ENCODE measurements at places on chromosomes 11 and 22. TPM values are rescaled to one million over a fixed set of nuclear protein-coding genes. Genes with fewer than 3 reads are reported as not detected.

POU2AF1 gene
- total RNA-seq = not detected

GRCh38 chr11:9060700-9061111 lies 30.7 kb downstream of the SCUBE2 start:
- DNase-seq = no peak
- H3K4me1 ChIP-seq = no peaks in the 10 kb centered on the region
- no peaks in the 10 kb centered on the region for H3K36me3 ChIP-seq
- H3K27me3 ChIP-seq = no peaks in the 10 kb centered on the region

DNA sequence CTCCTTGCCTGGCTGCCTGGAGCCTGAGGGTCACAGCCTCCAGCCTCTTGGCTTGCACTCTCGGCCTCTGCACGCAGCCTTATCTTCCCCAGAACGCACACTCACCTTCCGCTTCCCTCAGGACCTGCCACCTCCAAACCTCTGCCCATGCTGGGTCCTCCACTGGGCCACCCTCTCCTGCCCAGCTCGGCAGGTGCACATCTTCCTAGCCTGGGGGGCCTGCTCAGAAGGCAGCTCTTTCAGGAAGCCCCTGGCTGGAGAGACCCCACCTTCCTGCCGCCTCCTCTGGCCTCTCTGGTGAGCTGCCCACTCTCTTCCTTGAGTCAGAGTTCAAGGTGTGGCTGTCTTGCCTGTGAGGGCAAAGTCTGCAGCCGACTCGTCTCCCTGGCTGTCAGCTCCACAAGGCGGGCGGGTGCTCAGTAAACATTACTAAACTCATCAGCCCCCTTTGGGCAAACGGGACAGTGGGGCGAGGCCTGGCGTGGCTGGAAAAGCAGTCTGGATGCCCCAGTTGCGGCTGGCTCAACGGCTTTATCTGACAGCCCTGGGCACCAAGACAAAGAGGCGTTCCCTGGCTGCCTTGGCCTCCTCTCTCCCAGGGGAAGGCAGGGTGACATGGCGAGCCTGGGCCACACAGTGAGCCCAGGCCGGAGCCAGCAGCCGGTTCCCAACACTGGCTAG lies 1.7 kb upstream of the LINC01488 start:
- H3K27ac ChIP-seq = no peak overlapping the region
- peak; percentile 83 for DNase-seq
- no peaks in the 10 kb centered on the region for H3K36me3 ChIP-seq
- H3K4me1 ChIP-seq = peaks cover 3% of the 10 kb centered on the region
- H3K27me3 ChIP-seq = no peaks in the 10 kb centered on the region

- peaks cover 48% of the 10 kb centered on the region for H3K36me3 ChIP-seq
- peaks cover 41% of the 10 kb centered on the region for H3K4me1 ChIP-seq
- DNase-seq = peak; percentile 94
These were observed 432 bp downstream of the TNKS1BP1 start for GRCh38 chr11:57324154-57324885.

DNA sequence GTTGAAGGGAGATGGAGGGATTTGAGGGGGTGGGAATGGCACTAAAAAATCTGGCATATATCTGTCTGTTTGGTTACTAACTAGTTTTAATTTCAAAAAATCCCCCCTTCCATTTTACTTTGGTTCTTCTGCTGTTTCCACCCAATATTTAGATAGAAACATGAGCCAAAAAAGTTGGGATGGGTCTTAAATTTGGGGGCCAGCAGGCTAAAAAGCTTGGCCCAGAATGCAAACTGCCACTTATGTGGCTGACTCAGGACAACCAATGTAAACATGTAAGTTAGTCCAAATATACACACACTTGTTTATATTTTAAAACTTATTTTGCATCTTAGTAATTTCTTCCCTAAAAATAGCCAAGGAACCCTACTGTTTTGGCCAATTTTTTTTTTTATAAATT lies 35.7 kb downstream of the LGR4 start:
- DNase-seq = no peak
- no peak overlapping the region for H3K27ac ChIP-seq
- no peaks in the 10 kb centered on the region for H3K36me3 ChIP-seq
- no peak overlapping the region for H3K4me3 ChIP-seq
- no peaks in the 10 kb centered on the region for H3K27me3 ChIP-seq
- H3K4me1 ChIP-seq = peaks cover 4% of the 10 kb centered on the region

- H3K27me3 ChIP-seq = no peaks in the 10 kb centered on the region
- DNase-seq = no peak
- H3K4me3 ChIP-seq = no peak overlapping the region
- H3K4me1 ChIP-seq = peaks cover 23% of the 10 kb centered on the region
- H3K27ac ChIP-seq = no peak overlapping the region
- no peaks in the 10 kb centered on the region for H3K36me3 ChIP-seq
These were observed 43.6 kb downstream of the ARHGAP32 start for GRCh38 chr11:129148487-129148886.

DNA sequence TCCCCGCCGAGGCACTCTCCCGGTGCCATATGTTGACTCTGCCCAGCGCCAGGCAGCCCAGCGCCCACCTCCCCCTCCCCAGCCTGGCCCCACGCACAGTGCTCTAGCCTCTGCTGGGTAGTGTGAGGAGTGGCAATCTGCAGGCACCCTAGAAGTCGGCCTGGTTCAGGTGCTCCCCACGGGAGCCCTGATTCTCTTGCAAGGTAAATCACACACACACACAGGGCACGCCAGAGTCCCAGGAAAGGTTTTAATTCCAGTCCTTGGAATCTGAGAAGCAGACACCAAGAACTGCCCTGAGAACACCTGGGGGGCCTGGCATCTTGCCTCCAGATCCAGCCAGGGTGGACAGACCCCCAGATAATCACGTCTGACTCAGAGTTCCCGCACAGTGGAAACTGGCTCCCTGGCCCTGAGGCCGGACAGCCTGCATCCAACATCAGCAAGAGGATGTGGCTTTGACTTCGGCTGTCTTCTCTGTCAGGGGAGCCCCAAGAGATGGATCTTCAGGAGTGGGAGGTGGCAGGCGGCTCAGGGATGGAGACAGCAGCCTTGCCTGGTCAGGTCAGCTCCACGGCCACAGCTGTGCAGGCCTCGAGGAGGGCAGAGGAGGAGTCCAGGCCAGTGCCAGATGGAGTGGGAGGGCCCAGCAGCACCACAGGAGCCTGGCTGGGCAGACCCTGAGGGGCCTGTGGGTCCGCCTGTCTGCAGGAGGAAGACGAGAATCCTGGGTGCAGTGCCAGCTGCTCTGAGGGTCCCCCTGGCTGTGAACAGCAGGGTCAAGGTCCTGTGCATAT lies 1.1 kb upstream of the RIN1 start:
- peak; percentile 89 for DNase-seq
- peaks cover 57% of the 10 kb centered on the region for H3K36me3 ChIP-seq
- peaks cover 28% of the 10 kb centered on the region for H3K4me1 ChIP-seq
- peak overlapping the region; percentile 26 for H3K4me3 ChIP-seq
- no peaks in the 10 kb centered on the region for H3K27me3 ChIP-seq

DNA sequence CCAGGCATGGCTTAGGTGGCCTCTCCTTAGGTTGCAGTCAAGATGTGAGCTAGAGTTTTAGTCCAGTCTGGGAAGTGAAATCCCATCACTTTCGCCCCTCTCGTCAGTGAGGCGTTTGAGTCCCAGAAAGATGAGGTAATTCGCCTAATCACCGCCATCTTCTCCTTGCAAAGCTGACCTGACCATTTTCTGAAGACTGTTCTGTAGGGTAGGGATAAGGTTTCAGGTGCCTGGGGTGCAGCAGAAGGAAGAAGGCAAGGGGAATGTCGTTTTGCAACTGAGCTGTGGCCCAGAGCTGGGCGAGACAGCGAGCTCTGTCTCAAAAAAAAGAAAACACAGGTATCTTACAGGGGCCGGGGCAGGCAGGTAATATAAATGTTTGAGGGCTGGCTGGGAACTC lies 61.7 kb upstream of the CECR2 start:
- H3K4me1 ChIP-seq = no peaks in the 10 kb centered on the region
- no peaks in the 10 kb centered on the region for H3K27me3 ChIP-seq
- H3K36me3 ChIP-seq = no peaks in the 10 kb centered on the region

DNA sequence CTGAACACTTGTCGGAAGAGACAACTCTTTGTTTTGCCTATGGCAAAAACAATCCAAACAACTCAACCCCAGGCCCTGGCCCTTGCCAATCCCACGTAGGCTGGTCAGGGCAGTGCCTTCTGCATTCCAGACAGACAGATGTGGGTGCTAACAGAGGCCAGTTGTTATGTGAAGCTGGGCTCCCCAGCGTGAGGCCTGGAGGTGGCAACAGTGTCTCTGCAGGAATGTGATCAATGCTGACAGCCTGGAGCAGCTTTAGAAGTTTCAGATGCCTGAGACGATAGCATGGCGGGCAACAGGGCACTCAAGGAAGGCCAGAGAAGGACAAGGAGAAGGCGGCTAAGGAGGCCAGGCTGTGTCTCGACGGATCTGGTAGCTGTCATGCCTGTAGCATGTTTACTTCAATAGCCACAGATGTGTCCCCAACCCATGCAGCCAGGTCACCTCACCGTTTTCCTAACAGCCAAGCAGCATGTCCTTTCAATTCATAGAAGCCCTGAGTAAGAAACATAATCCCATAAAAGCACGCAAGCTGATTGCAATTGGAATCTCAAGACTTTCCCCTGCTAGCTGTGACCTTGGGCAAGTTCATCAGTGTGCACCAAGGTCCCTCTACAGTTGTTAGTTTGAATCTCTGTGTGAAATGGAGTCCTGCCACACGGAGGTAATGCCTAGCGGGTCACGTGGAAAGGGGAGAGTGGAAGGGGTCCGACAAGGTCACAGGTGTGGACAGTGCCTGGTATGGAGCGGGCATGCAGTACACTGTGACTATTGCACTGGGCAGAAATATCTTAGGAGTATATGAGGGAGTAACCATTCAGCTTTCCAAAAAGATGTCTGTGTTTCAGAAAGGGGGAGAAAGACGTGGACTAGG lies 14.2 kb upstream of the PPM1F start:
- DNase-seq = peak; percentile 58
- no peak overlapping the region for H3K4me3 ChIP-seq
- no peak overlapping the region for H3K27ac ChIP-seq
- peaks cover 90% of the 10 kb centered on the region for H3K36me3 ChIP-seq
- H3K4me1 ChIP-seq = peaks cover 3% of the 10 kb centered on the region
- no peaks in the 10 kb centered on the region for H3K27me3 ChIP-seq

DNA sequence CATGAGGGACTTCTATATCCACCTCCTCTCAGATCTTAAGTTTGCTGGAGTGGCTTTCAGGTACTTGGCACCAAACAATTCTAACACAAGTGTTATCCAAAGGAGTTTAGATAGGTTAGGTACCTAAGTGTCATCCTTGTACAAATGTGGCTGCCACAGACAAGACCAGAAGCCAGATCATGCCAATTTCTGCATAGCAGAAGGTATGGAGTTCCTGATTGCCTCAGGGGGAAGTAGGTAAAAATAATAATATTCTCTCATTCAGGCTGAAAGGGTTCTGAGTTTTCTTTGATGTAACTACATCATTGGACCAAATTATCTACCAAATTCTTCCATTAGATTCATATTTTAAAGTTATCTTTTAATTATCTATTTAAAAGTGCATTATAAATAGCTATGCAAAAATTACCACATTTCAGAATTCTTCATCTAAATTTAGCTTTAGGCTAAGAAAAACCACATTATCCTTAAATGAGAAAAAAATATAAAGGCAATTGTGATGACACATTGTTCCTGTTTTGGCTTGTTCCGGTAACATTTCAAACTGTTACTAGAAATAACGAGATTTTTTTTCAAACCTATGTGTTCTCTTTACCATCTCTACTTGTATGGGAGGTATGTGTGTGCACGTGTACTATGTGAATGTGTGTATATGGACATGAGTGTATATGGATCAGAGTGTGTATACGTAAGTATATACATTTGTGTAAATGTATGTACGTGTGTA lies 66.2 kb upstream of the POU2AF2 start:
- no peaks in the 10 kb centered on the region for H3K27me3 ChIP-seq
- H3K36me3 ChIP-seq = no peaks in the 10 kb centered on the region
- H3K27ac ChIP-seq = no peak overlapping the region

DNA sequence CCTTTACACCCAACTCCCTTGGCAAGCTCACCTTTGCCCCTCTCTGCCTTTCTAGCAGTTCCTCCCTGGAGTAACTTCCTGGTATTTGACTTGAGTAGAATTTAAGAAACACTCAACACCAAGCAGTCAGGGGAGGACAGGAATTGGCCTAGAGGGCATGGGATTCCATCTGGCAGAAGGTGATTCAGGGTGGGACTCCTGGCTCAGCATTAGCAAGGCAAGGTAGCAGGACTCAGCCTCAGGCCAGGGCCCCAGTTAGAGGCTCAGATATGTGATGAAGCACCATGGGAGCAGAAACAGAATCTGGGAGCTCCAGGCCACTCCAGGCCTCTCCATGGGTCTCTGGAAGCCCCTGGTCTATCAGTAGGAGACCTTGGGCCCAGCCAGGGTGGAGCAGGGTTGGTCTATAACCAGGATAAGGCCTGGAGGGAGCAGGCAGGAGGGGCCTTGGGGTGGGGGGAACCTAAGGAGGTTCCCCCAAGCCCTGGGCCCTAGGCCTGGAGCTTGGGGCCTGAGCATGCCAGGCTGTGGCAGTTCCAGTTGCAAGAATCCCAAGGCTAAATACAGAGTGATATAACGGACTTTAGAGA lies 148.2 kb downstream of the PARVA start:
- peaks cover 33% of the 10 kb centered on the region for H3K4me1 ChIP-seq
- no peak overlapping the region for H3K27ac ChIP-seq
- no peak overlapping the region for H3K4me3 ChIP-seq
- H3K36me3 ChIP-seq = peaks cover 33% of the 10 kb centered on the region
- H3K27me3 ChIP-seq = no peaks in the 10 kb centered on the region
- DNase-seq = no peak

TEX12 gene
- total RNA-seq = 0.59 TPM

DNA sequence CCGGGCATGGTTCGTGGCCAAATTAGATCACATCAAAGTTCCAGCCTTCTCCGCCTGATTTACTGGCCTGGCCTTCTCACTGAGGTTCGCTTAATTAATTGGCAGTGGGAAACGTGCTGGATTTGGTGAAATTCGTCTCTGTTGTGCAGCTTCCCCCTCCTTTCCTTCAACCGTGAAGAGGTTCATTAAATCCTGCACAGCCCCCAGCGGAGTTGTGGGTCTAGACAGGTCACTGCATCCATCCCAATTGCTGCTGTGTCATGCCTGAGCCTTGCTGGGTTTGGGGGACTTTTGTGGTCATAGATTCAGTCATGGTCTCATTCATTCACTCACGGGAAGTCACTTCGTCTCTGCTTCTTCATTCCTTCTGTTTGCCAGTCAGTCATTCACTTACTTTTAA lies 90.0 kb downstream of the INSC start:
- no peak for DNase-seq
- no peaks in the 10 kb centered on the region for H3K36me3 ChIP-seq
- no peak overlapping the region for H3K4me3 ChIP-seq
- H3K27ac ChIP-seq = no peak overlapping the region

- no peaks in the 10 kb centered on the region for H3K36me3 ChIP-seq
- DNase-seq = no peak
- H3K27me3 ChIP-seq = no peaks in the 10 kb centered on the region
- H3K4me3 ChIP-seq = no peak overlapping the region
- no peak overlapping the region for H3K27ac ChIP-seq
- H3K4me1 ChIP-seq = peaks cover 19% of the 10 kb centered on the region
These were observed 4.5 kb upstream of the EIF3F start for GRCh38 chr11:7982582-7983119.

DDTL gene
- total RNA-seq = 1.8 TPM

- H3K36me3 ChIP-seq = no peaks in the 10 kb centered on the region
- peaks cover 19% of the 10 kb centered on the region for H3K4me1 ChIP-seq
- H3K27ac ChIP-seq = no peak overlapping the region
- no peak for DNase-seq
These were observed 17.1 kb downstream of the MIAT start for GRCh38 chr22:26674211-26675190.

PANX2 gene
- total RNA-seq = 0.29 TPM

- peak overlapping the region; percentile 95 for H3K27ac ChIP-seq
- DNase-seq = peak; percentile 38
- H3K36me3 ChIP-seq = peaks cover 15% of the 10 kb centered on the region
- peak overlapping the region; percentile 53 for H3K4me3 ChIP-seq
These were observed 2.3 kb upstream of the MALAT1 start for GRCh38 chr11:65496304-65497140.

All from osteoblast (primary cell).